ENCODE measurements at places on chromosomes 7 and 10.

DNA sequence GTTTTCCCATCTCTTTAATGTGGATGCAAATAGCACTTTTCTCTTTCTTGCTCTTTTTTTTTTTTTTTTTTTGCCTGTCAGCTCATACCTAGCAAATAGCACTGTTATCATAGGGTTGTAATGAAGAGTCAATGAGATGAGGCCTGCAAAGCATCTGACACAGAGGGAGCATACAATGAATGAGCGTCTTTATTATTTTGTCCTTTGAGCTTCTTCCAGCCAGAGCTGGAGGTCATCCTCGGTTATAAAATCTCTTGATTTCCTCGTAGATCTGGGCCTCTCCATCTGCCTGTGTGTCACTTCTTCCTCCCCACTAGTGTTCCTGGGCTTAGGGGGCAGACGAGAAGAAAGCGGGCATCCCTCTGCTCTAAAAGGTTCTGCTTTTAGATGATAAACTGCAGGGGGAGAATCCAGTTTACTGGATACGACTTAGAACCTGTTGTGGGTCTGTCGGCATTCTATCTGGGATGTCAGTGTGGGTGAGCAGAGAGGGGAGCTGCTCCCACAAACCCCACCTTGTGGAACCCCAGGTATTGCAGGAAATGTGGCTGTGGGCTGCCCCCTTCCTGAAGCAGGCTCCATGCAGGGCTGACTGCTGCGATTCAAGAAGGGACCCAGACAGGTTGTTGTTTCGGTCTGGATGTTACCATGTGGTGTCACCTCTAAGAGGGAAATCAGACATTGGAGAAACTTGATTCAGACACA lies 135.8 kb upstream of the GPR26 start:
- DNase-seq, result no peak

DNA sequence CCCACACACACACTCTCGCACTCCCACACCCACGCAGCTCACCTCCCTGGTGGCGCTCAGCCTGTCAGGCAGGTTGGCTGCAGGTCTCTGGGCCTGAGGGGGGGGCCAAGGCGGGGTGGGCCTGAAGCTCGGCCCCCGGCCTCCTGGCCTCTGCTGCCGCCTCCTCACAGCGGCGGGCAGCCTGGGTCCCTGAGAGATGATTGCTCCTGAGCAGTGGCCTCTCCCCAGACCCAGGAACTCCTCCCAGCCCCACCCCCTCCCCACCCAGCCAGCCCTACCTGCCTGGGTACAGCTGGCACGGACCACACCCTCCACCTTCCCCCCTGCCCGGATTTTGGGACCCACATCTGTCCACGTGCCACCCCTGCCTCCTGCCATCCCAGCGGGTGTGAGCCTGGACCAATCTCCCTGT lies 4.6 kb upstream of the TMEM184A start:
- DNase-seq, result no peak

DNA sequence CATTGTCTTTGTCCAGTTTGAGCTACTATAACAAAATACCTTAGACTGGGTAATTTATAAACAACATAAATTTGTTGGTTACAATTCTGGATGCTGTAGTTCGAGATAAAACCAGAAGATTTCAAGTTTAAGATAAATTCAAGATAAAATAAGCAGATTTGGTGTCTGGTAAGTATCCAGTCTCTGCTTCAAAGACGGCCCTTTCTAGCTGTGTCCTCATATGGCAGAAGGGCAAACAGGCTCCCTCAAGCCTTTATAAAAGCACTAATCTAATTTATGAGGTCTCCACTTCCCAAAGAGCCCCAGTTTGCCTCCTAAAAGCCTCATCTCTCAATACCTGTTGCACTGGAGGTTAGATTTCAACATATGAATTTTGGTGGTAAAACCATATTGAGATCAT lies 31.1 kb upstream of the SGCE start:
- DNase-seq, result no peak

GRCh38 chr10:84317174-84317573 lies 11.2 kb upstream of the CCSER2 start:
- no peak for DNase-seq

DNA sequence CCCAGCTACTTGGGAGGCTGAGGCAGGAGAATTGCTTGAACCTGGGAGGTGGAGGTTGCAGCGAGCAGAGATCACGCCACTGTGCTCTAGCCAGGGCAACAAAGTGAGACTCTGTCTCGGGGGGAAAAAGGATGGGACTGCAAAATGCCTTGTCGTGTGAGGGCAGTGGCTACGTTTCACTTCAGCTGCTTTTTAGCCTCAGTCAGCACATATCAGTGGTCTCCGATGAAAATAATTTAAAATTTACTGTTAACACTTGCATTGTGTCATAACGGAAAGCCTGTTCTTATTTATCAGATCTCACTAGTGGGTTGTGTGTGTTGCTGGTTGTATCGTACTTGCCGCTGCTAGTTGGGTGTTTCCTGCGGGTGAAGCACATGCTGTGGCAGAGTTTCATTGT lies 61.9 kb downstream of the RBM33 start:
- no peak for DNase-seq

- peak; percentile 91 for DNase-seq
These were observed 21.0 kb downstream of the UPP1 start for GRCh38 chr7:48109848-48110663.

DNA sequence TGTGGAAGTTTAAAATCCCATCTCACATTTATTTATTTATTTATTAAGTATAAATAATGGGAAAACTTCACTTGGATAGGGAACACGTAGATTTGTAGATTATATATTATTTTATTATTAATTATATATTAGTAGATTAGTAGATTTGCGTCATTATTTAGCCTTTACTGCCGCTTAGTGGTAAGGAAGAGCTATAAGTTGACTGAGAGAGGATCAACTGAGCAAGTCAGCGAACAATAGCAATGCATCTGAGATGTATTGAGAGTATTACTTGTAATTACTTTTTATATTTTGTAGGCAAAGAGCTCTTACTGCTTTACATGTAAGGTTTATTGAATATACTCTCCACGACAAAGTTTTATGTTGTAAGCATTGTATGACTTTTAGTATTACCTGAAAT lies 244.5 kb upstream of the ANKRD30A start:
- DNase-seq, result no peak

DNA sequence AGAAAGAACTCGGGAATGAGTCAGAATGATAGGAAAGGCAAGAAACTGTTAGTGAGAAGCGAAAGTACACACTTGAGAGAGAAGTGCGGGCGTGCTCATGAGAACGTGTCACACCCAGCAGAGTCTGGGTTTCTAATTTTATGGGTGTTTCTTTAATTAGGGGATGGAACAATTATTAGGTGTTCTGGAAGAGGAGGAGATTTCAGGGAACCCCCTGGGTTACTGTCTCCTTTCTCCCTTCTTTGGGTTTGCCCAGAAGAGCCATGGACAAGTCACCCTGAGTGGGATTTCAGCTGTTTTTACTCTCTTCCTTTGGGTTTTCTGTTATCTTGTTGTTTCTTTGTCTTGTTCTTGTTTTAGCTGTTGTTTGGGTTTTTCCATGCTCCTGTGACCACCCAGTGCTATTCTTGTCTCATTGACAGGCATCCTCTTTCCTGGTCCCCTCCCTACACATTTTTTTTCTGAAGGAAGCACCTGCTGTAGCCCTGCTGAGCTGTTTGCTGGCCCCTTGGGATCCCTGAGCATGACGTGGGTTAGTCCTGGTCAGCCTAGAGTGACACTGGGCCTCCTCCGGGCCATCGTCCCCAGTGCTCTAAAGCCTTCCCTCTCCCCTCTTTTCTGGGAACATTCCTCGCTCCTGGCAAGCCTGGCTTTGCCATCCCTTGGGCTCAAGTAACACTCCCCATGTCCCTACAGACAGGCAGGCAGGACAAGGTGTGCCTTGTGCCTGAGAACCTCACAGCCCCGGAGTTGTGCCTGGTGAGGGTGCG lies 3.5 kb downstream of the SH2D4B start:
- peak; percentile 16 for DNase-seq

- no peak for DNase-seq
These were observed 108.7 kb downstream of the TYW1 start for GRCh38 chr7:67105377-67105776.

DNA sequence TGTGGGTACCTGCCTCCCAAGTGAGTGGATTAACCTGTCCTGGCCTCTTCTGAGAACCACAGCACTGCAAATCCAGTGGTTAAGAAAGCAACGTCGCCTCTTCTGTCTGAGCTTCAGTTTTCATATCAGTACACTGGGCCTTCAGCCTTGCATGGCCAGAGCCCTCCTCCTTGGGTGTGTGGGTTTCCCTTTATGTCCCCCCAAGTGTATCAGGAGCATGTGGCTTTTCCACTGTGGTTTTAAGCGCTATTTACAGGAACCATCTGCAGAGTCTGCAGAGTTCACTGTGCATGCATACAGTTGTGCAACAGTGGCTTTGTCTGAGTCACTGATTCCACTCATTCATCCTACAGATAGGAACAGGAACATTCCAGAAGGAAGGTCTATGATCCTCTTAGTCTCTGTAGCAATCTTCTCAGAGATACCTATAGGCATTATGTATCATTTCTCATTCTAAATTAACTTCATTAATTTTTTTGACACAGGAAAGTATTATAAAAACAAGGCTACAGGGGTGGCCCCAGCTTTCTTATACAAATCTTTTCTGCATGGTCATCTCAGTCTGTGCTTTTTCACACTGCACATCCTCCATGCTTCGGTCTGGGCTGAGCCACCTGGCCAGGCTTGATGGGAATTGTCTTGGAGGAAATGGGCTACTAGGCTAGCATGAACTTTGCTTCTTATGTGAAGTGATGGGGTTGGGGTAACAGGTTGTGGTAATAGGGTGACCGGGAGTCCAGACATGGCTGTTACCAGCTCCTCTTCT lies 17.1 kb downstream of the MBL2 start:
- DNase-seq, result no peak

DNA sequence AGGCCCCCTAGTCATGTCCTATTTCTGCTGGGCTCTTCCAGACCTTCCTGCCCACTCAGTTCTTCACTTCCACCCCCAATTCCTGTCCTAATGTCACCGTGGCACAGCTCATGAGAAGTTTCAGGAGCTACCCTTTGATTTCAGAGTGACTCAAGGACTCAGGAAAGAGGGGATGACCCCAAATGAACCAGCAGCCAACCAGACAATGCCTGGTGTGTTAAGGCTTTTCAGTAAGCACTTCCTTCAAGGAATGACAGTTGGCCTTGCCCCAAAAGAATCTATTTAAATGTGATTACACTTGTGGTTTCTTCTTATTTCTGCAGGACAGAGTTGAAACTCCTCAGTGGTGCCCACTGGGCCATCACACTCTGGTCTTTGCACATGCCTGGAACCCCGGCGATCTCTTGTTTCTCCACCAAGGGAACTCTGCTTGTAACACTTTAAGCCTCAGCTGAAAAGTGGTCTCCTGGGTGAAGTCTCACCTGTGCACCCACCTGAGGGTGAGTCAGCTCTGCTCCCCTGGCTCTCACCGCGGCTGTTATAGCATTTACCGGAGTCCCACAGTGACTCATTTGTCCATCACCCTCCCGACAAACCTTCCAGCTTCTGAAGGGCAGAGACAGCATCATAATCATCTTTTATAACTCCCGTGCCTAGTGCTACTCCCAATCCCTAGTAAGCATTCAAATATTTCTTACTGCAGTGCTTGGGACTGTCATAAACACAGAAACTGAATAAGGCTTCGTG lies 123.0 kb upstream of the SVIL start:
- peak; percentile 43 for DNase-seq

- DNase-seq, result no peak
These were observed 124.7 kb downstream of the CNOT4 start for GRCh38 chr7:135385209-135385608.

DNA sequence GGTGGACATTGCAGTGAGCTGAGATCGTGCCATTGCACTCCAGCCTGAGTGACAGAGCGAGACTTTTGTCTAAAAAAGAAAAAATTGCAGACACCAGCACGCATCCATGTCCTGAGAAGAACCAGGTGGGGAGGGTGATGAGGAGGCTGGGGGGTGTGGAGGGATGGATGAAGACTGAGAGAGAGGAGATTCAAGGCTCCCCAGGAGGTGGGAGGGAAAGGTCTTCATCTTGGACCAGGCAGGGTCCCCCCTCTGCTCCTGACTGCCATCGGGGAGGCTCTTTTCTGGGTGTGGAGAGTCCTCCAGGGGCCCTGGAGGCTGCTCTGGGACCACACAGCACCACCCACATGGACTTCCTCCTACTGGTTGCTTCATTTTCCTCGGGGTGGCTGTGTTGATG lies 1.5 kb downstream of the SCART1 start:
- DNase-seq, result no peak

- no peak for DNase-seq
These were observed 18.2 kb downstream of the GPR141 start for GRCh38 chr7:37701769-37702168.

- no peak for DNase-seq
These were observed 29.1 kb downstream of the FAS start for GRCh38 chr10:89019569-89020327.

DNA sequence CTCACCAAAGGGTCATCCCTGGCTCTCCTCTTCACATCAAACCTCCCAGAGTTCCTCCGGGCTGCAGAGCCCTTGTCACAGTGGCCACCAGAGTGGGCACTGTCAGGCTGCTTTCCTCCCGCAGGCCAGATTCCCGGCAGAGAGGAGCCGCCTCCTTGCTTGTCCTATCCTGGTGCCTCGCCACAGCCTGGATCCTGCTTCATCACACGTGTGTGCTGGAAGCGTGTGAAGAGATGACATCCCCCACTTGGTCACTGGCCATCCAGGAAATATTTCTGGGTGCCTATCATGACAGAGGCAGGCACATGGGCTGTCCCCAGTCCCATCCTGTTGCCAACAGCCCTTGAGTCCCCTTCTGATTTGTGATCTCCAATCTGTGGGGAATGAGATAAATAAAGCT lies 15.0 kb downstream of the INSIG1 start:
- no peak for DNase-seq

DNA sequence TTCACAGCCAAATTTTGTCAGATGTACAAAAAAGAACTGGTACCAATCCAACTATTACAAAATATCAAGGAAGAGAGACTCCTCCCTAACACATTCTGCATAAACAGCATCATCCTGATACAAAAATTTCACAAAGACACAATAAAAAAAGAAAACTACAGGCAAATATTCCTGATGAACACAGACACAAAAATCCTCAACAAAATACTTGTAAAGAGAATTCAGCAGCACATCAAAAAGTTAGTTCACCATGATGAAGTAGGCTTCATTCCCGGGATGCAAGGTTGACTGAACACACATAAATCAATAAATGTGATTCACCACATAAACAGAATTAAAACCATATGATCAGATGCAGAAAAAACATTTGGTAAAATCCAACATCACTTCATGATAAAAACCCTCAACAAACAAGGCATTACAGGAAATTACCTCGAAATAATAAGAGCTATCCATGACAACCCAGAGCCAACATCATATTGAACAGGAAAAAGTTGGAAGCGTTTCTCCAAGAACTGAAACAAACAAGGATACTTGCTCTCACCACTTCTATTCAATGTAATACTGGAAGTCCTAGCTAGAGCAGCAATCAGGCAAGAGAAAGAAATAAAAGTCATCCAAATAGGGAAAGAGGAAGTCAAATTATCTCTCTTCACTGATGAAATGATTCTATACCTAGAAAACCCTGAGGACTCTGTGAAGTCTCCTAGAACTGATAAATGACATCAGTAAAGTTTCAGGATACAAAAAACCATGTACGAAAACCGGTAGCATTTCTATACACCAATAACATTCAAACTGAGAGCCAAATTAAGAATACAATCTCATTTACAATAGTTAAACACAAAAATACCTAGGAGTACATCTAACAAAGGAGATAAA lies 223.1 kb downstream of the REEP3 start:
- no peak for DNase-seq
